T-helper 2 cell (primary cell): ENCODE measurements at places on chromosomes 2 and 18.

GRCh38 chr2:15640261-15640711 lies 48.6 kb downstream of the DDX1 start:
- DNase-seq, result no peak

DNA sequence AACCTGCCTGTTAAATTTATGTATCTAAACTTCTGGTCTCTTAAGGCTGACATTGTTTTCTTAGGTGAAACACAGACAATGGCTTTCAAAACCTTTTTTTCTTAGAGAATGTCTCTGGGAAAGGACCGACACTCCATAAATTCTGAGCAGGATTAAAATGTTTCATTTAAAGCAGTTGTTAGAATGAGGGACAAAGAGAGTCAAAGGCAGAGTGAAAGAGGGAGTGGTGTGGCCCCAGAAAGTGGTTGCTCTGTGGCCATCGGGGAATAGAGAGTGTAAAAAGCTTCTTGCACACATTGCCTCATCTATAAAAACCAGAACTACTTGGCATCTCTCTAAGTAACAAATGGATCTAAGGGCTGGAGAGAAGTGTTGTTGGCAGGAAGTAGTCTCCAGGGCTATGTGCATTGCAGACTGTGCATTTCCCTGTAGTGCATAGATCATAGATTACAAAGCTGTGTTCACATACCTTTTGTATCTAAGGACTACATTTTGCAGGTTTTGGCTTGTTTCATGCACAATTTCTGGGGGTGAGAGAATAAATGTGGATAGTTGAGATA lies 3.6 kb downstream of the RPRM start:
- no peak for DNase-seq

DNA sequence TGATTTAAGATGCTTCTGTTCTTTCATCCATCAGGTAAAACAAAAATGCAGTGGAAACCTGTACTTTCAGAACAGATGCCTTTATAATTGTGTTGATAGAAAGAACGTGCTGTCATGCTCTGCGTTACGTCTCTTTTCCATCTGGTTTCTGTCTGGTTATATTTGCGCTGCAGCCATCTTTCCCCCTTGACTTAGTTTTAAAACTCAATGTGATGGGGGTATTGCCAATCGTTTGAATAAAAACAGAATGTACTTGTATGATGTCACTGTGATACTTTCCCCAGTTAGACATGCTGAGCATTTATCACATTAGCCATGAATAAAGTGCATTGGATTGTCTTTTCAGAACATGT lies 508.6 kb downstream of the ADCYAP1 start:
- no peak for DNase-seq

DNA sequence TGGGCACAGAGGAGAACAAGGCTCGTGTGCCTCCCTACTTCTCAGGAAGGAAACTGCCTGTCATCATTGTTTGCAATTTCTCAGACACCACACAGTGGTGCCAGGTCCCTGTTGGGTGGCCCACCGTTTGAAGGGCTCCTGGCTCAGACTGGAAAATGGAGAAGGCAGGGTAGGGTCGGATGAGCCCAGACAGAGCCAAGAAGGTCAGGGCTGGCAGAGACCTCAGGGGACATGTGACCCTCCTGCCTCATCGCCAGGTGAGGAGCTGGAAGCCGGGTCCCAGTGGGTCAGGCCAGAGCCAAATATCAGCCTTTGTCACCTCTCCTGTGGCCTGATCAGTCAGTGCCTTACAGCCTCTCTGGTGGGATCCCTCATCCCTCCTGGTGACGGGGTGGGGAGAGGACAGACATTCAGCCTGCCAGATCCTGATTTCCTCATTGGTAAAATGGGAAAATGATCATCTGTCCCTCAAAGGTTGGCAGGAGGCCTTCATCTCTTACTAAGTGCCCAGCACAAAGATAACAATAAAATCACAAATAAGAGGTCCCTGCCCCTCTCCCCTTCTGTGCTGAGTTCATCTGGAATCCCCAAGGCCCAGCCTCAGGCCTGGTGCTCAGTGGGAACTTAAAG lies 117.6 kb downstream of the CAPN13 start:
- no peak for DNase-seq

- no peak for DNase-seq
These were observed 195.5 kb downstream of the CDCA7 start for GRCh38 chr2:173550143-173550542.

DNA sequence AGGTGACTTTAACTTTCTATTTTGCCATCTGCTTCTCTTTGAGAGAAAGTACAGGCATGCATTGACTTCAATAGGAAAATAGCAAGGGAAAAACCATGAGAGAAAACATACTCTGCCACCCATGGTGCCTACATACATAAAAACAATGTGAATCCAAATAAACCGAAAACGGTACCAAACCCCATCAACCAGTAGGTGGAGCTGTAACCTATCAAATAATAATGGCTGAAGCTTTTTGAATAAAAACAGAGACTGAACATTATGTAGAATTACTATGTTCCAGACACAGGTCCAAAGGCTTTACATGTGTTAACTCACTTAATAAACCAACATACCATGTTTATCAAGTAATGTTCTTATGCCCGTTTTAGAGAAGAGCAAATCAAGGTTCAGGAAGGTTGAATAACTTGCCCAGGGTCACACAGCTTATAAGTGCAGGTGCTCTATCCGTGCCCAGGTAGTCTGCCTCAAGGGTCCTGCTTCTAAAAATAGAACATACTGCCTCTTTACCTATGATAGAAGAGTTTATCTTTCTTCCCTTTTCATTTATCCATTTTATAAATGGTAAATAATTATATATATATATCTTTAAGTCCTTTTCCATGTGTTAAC lies 293.9 kb upstream of the SYT4 start:
- no peak for DNase-seq

DNA sequence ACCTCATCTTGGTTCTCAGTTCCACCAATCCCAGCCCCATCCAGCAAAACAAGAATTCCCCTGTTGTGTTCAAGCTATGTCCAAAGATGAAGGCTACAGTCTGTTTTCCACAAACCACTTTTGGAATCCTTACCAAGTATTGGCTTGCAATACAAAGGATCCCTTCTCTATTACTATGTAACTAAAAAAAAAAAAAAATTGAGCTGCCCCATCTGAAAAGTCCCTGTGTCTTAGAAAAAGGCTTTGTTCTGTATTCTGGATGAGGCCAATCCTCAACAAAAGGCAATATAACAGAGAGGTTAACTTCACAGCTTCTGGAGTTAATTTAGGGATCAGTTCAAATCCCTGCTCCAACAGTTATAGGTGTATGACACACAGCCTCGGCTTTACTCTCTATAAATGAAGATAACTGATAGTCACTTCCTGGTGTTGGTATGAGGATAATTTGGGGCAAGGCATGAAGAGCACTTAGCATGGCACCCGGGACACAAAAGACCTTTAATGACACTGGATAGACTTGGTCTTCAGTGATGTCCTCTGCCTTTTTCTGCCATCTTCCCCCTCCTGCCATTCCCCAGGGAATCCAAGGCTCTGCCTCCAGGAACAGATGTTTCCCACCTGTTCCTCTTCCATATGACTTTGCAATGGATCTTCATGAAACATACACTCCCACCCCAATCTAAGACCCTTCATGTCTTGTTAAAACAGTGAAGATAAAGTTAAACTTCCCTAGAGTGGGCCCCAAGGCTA lies 61.2 kb upstream of the ATL2 start:
- no peak for DNase-seq

DNA sequence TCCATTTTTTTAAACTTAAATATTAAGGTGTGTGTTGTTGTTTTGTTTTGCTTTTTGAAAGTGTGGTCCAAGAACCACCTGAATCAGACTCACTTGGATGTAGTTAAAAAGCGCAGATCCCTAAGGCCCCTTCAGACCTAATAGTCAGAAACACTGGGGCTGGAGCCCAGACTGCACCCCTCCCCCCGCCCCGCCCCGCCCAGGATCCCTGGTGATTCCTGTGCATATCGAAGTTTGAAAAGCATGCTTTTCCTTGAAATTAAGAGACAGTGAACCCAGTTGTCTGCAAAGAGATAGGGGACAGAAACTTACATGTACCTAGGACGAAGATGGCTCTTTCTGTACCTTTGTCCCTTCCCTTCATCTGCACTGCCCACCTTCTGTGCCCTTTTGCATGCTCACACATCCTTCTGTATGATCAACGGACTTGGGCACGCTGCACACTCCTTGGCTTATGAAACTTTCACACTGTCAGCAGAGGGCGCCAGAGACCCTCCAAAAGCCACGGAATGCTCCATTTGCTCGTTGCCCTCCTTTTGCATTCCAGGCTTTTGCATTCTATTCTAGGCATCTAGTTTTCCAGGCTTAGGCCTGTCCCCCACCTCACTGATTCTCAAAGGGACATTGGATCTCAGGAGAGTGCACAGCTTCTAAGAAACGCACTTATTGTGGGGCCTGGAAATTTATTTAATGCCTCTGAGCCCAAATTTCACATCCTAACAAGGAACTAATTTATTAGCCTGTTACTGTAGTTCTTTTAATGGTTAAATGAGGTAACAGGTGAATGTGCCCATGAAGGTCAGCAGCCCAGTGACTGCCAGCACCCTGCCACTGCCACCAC lies 32.8 kb upstream of the SLC14A1 start:
- peak; percentile 72 for DNase-seq

- no peak for DNase-seq
These were observed 95.3 kb upstream of the CAVIN2 start for GRCh38 chr2:191942090-191942738.

DNA sequence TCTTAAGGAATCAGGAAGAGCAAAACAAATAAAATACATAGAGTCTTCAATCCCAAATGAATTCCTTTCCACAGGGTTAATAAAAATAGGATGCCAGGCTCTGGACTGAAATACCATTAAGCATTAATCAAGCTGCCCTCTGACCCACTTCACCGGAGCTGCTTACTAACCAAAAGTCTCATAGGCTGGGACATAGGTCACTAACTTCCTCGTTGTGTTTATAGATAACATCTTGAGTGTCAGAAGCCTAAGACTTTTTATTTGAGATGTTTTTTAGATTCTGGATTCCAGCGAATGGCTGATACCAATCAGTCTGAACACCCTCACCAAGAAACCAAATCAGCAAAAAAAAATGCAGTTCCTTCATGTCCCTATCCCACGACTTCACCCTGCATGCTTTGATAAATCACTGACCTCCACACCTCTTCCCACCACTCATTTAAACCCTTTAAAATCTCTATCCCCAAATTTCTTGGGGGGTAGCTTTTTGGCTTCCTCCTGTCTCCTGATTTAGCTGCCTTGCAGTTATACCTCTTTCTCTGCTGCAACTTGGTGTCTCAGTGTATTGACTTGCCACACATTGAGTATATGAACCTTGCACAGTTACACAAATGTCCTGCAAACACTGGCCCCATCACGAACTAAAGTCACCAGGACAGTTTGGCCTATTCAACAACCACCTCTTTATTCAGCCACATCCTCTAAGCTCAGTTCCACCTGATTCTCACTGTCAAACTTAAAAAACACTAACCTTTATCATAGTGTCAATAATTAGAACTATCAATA lies 399.3 kb downstream of the METTL4 start:
- DNase-seq, result no peak

DNA sequence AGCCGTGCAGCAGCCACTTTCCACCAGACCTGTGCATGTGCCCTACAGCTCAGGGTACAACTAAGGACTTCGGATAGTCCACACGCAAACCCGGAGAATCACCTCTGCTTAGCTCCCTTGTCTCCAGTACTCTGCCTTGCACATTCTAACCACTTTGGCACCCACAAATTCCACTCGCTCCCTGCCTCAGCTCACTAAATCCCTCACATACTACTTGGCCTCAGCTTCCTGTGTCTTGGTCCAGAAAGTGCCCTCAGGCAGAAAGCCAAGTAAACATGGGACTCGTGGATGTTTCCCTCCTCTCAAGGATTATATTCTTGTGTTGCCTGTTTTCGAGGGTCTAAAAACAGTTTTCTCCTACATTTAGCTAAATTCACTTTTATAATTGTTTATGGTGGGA lies 157.8 kb upstream of the DAPL1 start:
- DNase-seq, result no peak

DNA sequence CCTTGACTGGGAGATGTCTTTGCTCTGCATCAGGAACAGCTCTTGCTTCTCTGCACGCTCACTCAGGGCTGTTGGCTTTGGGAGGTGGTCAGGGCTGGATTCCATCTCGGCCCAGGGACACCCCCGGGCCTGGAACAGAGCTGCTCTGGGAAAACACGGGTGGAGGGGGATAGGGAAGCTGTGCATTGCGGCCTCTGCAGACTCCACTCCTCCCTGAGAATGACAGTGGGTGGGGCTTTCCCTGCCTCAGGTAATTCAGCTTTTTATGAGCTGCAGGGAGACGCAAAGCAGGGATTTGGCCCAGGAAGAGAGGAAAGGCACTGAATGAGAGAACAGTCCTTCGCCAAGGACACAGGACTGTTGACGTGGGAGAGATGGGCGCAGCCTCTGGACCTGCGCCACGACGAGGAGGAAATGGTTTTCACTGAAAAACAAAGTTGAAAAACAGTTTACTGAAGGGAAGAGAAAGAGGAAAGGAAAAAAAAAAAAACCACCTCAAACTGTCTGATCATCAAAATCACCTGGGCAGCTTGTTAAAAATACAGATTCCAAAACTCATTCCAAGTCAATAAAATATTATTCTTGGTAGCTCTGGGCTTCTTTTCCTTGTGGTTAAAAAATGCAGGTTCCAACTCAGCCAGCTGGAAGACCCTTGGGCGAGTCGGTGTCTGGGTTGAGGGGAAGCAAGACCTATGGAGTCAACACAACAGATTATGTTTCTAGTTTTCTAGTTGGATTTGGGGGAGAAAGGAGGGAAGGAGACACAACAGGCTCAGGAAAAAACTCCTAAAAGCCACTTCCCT lies 194.0 kb downstream of the ZFP36L2 start:
- DNase-seq, result no peak

GRCh38 chr2:6917761-6918421 lies 679 bp downstream of the RNF144A start:
- no peak for DNase-seq

- no peak for DNase-seq
These were observed 247.4 kb downstream of the KLHL29 start for GRCh38 chr2:23632386-23632785.

GRCh38 chr2:75561566-75562512 lies 1.1 kb upstream of the EVA1A start:
- no peak for DNase-seq

- DNase-seq, result no peak
These were observed 64.4 kb upstream of the ZNF521 start for GRCh38 chr18:25416374-25416773.

DNA sequence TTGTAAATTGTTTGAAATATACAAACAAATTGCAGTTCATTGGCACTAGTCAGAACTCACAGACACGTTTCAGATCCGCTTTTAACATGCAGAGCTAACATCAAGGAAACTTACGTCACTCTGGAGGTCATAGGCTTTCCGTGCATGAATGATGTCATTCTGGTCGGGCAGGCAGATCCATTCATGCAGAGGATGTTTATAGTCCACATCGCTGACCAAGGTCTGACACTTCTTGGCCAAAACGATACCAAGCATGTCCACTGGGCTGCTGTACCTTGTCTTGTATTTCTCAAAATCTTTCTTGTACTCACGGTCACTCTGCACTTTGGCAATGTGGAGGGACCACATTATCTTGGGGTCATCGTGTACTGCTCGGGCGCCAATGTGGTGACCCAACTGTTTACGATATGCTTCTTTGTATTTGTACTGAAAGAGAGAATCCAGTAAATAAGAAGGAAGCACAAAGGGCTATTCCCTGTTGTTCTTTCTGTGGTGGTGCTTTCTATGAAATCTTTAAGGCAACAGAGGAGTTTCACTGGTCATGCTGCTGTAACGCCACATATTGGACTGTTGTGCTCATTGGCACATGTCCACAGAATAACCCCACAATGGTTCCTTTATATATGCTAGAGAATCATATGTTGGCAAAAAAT lies 114.8 kb downstream of the NEB start:
- DNase-seq, result no peak
